ENCODE measurements at places on chromosomes 13 and 19.

GRCh38 chr19:29586401-29586800, 19.7 kb upstream of the POP4 start:
- H3K27ac ChIP-seq: no peak overlapping the region
- no peak for DNase-seq
- H3K36me3 ChIP-seq: no peaks in the 10 kb centered on the region

GRCh38 chr19:900302-901111, 7.2 kb downstream of the RNU6-9 start:
- no peaks in the 10 kb centered on the region for H3K4me1 ChIP-seq
- no peak overlapping the region for H3K4me3 ChIP-seq
- H3K27me3 ChIP-seq: no peaks in the 10 kb centered on the region
- H3K27ac ChIP-seq: no peak overlapping the region
- no peak for DNase-seq
- peaks cover 38% of the 10 kb centered on the region for H3K36me3 ChIP-seq

GRCh38 chr13:50794226-50794625, 49.3 kb downstream of the DLEU7 start:
- no peak overlapping the region for H3K4me3 ChIP-seq
- no peaks in the 10 kb centered on the region for H3K4me1 ChIP-seq
- H3K27me3 ChIP-seq: peaks cover 2% of the 10 kb centered on the region
- H3K27ac ChIP-seq: no peak overlapping the region

GRCh38 chr19:17706750-17707181, 12.5 kb upstream of the MAP1S start:
- H3K36me3 ChIP-seq: peaks cover 5% of the 10 kb centered on the region
- H3K27ac ChIP-seq: no peak overlapping the region
- H3K4me3 ChIP-seq: no peak overlapping the region
- no peaks in the 10 kb centered on the region for H3K4me1 ChIP-seq
- no peak for DNase-seq

- no peak overlapping the region for H3K27ac ChIP-seq
- no peaks in the 10 kb centered on the region for H3K36me3 ChIP-seq
- H3K4me3 ChIP-seq: no peak overlapping the region
- no peak for DNase-seq
Observed at GRCh38 chr13:111171629-111172028, 56.5 kb downstream of the ARHGEF7 start.

GRCh38 chr13:63463782-63464610, 2048.3 kb upstream of the PCDH20 start:
- no peaks in the 10 kb centered on the region for H3K27me3 ChIP-seq
- no peak for DNase-seq
- H3K27ac ChIP-seq: no peak overlapping the region
- H3K4me1 ChIP-seq: no peaks in the 10 kb centered on the region

- H3K27ac ChIP-seq: no peak overlapping the region
- H3K4me1 ChIP-seq: no peaks in the 10 kb centered on the region
- DNase-seq: no peak
- no peaks in the 10 kb centered on the region for H3K36me3 ChIP-seq
- H3K27me3 ChIP-seq: no peaks in the 10 kb centered on the region
Observed at GRCh38 chr13:50691681-50692263, 151.7 kb downstream of the DLEU7 start.

GRCh38 chr13:73948848-73949529, 185.2 kb downstream of the KLF12 start:
- no peaks in the 10 kb centered on the region for H3K27me3 ChIP-seq
- DNase-seq: no peak
- no peak overlapping the region for H3K27ac ChIP-seq
- no peak overlapping the region for H3K4me3 ChIP-seq

GRCh38 chr13:20870829-20871228, 31.7 kb downstream of the XPO4 start:
- no peaks in the 10 kb centered on the region for H3K27me3 ChIP-seq
- H3K4me1 ChIP-seq: peaks cover 18% of the 10 kb centered on the region
- H3K36me3 ChIP-seq: no peaks in the 10 kb centered on the region
- H3K27ac ChIP-seq: no peak overlapping the region
- H3K4me3 ChIP-seq: no peak overlapping the region

DNA sequence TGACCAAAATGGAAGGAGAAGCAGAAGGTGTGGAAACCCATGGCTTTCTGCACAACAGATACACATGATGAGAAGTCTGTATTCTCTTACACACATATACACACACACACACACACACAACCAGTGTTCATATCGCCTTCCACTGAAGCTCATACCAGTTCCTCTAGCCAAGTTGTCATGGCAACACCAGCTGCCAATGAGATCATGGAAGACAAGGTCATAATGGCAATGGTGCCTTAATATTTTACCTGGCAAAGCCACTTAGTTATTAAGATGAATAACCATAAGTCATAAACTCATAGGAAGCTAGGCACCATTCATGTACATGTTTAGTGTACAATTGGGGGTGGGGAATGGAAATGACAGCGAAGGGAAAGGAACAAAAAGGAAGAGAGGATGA, 2.6 kb upstream of the DHRS12 start:
- no peak for DNase-seq
- no peak overlapping the region for H3K4me3 ChIP-seq
- H3K4me1 ChIP-seq: peaks cover 9% of the 10 kb centered on the region
- H3K27ac ChIP-seq: no peak overlapping the region
- H3K27me3 ChIP-seq: no peaks in the 10 kb centered on the region

DNA sequence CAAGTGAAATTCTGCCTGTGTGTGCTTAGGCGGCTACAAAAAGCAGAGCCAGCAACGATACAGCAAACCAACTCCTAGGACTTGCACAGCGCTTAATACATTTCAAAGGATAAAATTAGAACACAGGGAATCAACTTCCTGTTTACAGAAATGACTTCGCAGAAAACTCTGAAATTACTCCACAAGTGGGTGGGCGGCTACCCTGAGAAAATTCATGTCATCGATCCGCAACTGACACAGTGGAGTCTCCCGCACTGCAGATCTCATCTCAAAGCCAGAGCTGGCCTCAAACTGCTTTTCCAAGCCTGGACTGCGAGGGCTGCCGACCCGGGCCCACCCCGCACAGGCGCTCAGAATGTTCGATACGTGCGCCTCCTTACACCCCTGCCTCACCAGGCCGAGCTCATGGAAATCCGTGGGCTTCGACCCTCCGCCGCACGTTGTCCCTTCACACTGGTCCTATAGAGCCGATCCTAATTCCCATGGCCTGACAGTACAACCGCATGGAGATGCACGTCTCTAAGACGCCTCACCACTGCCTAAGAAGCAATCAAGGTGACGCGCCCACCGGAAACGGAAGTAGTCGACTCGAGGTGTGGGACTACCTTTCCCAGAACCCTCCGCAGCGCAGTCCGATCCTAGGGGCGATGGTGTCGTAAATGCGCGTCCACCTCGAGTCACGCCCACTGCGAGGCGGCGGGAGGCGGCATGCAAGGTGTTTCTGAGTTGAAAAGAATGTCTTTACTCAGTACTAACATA, at the start of gene ZNF229:
Gene ZNF229 (minus strand): TSS at position 557 of the 759 bp plus-strand sequence. CDS start 5,625 bp downstream, outside the sequence.
- H3K27ac ChIP-seq: peak within 1 kb of the TSS; percentile 57
- H3K27me3 ChIP-seq: peaks cover 7% of the 10 kb centered on the region
- peak; percentile 78 for DNase-seq
- no peaks in the 10 kb centered on the region for H3K4me1 ChIP-seq
- H3K4me3 ChIP-seq: peak within 1 kb of the TSS; percentile 71
- H3K36me3 ChIP-seq: peaks cover 5% of the 10 kb centered on the region

- no peak for DNase-seq
- no peak overlapping the region for H3K4me3 ChIP-seq
- H3K4me1 ChIP-seq: peaks cover 10% of the 10 kb centered on the region
- H3K27ac ChIP-seq: no peak overlapping the region
Observed at GRCh38 chr19:13931391-13932148, 6.6 kb downstream of the PODNL1 start.

GRCh38 chr13:67063036-67063435, 167.1 kb downstream of the PCDH9 start:
- no peaks in the 10 kb centered on the region for H3K4me1 ChIP-seq
- H3K27me3 ChIP-seq: no peaks in the 10 kb centered on the region
- no peak overlapping the region for H3K4me3 ChIP-seq

GRCh38 chr19:30692879-30693503, 320.8 kb downstream of the ZNF536 start:
- H3K27ac ChIP-seq: no peak overlapping the region
- no peaks in the 10 kb centered on the region for H3K4me1 ChIP-seq
- DNase-seq: no peak
- no peaks in the 10 kb centered on the region for H3K36me3 ChIP-seq
- no peaks in the 10 kb centered on the region for H3K27me3 ChIP-seq

DNA sequence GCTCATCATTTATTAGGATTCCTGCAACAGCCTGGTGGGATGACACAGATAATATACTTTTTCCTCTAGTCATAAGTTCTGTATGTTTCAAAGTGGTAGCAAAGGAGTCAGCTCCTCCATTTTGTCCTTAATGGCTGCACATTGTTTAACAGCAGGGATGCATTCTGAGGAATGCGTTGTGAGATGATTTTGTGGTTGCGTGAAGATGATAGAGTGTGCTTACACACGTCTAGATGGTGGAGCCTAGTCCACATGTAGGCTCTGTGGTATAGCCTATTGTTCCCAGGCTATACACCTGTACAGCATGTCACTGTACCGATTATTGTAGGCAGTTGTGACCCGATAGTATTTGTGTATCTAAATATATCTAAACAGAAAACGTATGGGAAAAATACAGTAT, 4.6 kb downstream of the SMARCA4 start:
- no peak overlapping the region for H3K27ac ChIP-seq
- DNase-seq: no peak
- H3K4me3 ChIP-seq: no peak overlapping the region
- peaks cover 27% of the 10 kb centered on the region for H3K36me3 ChIP-seq
- H3K4me1 ChIP-seq: peaks cover 5% of the 10 kb centered on the region

DNA sequence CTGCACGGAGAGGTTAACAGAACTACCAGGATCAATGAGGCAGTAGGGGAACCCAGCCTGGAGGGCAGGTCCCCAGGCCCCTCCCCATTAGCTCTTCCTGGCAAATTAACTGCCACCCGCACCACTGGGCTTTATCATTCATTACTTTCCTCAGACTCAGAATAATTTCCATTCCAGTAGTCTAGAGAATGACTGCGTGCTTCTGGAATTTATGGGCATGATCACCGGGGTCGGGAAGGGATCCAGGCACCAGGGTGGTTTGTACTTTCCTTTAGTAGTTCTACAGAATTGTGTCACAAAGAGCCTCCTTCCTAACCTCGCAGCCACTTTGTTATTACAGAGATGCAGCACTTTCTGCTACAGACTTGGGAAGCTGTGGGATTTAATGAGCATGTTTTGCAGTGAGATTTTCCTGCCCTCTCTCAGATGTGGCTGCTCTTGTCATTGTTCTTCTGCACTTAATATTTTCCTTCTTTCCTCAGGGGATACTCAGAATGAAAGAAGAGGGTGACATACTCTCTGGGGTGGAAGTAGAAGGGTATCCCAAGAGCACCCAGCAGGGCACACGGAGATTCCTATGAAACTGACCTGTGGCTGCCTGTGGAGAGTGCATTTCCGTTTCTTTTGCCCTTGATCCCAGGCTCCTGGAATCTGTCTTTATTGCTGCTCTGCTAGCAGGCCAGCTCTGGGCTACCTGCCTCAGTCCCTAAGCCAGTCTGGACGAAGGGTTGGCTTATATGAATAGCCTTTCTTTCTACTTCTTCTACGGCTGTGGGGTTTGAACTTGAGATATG, 285.0 kb upstream of the SLC10A2 start:
- DNase-seq: no peak
- no peaks in the 10 kb centered on the region for H3K36me3 ChIP-seq
- H3K27ac ChIP-seq: no peak overlapping the region
- no peaks in the 10 kb centered on the region for H3K27me3 ChIP-seq
- no peak overlapping the region for H3K4me3 ChIP-seq

DNA sequence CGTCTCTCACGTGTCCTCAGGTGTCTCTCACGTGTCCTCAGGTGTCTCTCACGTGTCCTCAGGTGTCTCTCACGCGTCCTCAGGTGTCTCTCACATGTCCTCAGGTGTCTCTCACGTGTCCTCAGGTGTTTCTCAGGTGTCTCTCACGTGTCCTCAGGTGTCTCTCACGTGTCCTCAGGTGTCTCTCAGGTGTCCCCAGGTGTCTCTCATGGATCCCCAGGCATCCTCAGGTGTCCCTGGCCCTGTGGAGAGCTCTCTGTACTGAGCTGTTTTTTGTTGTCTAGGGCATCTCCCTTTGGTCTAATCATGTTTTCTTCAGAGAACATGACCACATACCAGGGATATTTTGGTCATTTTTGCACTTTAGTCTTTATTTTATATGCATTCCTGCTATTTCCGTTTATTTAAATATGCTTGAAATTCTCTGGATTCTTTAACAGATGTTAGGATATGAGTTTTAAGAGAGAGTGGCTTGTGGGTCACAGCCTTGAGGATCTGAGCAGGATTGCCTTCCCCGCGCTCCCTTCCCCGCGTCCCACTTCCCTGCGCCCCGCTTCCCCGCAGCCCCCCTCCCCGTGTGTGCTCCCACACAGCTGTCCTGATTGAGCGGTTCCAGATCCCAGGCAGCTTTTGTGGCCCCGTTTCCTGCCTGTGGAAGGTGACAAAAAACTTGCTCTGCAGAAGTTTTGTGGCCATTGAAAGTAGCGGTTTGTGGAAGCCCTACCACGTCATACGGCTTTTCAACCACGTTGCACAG, 31.9 kb downstream of the ATP4B start:
- DNase-seq: no peak
- no peak overlapping the region for H3K27ac ChIP-seq
- no peaks in the 10 kb centered on the region for H3K4me1 ChIP-seq
- H3K36me3 ChIP-seq: peaks cover 11% of the 10 kb centered on the region

DNA sequence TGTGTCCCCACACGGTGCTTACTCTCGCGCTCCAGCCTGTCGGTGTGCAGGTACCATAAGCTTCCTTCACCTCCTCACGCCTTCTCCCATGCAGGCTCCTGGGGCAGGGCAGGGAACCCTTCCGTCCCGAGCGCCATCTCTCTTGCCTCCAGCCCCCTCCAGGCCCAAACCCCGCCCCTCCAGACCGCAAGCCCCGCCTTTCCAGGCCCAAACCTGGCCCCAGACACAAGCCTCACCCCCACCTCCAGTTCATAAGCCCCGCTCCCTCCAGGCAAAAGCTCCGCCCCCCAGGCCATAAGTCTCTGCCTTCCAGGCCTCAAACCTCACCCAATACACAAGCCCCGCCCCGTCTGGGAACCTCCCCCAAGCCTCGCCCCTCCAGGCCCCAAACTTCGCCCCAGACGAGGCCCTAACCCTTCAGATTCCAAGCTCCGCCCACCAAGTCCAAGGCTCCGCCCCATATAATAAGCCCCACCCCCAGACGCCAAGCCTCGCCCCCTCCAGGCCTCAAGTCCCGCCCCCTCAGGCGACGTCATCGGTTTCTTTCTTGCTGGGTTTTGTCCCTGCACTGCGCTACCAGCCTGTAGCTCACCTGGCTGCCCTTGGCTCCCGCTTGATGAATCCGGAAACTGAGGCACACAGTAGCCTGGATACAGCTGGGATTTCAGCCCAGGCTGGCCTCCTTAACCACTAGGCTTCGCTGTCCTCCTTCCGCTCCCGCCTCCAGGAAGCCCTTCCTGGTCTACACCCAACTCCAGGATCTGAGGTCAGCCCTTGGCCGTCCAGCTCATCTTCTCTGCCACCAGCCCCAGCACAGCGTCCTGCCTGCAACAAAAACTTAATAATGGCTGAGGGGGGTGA, 16.1 kb downstream of the MKNK2 start:
- no peaks in the 10 kb centered on the region for H3K27me3 ChIP-seq
- peaks cover 31% of the 10 kb centered on the region for H3K36me3 ChIP-seq
- no peak overlapping the region for H3K4me3 ChIP-seq
- no peak for DNase-seq
- H3K27ac ChIP-seq: no peak overlapping the region

- no peaks in the 10 kb centered on the region for H3K36me3 ChIP-seq
- H3K27ac ChIP-seq: no peak overlapping the region
- H3K27me3 ChIP-seq: no peaks in the 10 kb centered on the region
- DNase-seq: no peak
- H3K4me1 ChIP-seq: no peaks in the 10 kb centered on the region
Observed at GRCh38 chr13:81664872-81665271, 1323.9 kb upstream of the SPRY2 start.

- H3K27ac ChIP-seq: no peak overlapping the region
- H3K4me3 ChIP-seq: no peak overlapping the region
- no peak for DNase-seq
- peaks cover 5% of the 10 kb centered on the region for H3K36me3 ChIP-seq
Observed at GRCh38 chr13:106139942-106140341, 395.5 kb downstream of the EFNB2 start.
